Dorsolateral prefrontal cortex (tissue), 122 donors: ENCODE measurements at places on chromosomes 5 and 9.
A peak's percentile ranks its signal among the peaks of the same experiment; 100 is the strongest.

DNA sequence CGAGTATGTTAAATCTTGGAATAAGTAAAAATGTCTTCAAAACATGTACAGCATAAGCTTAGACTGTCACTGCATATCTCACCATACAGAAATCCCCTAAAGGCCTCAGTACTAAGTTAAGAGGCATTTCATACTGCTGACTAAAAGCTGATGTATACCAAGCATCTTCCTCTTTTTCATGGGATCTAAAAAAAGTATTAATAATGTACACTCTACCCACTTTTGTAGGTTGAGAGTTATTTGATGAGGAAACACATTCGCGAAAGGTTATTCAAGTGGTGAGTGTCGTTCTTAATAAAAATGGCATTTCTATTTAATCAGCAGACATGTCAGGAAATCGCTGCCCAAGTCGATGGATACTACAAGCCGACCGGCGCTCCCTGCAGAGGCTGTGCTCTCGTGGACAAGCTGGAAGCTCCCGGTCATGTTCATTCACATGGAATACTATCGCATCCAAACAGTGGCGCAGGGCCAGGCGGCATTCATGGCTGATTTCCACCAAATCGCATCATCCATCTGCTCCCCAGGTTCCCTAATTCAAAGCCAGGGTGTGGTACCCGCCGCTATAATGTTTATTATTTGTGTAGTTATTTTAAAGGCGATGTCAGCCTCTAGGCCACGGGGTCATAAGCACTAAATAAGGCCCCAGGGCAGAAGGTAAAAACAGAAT is 724 bp downstream of the SGTB start:
- DNase-seq, result peak; percentile 61

DNA sequence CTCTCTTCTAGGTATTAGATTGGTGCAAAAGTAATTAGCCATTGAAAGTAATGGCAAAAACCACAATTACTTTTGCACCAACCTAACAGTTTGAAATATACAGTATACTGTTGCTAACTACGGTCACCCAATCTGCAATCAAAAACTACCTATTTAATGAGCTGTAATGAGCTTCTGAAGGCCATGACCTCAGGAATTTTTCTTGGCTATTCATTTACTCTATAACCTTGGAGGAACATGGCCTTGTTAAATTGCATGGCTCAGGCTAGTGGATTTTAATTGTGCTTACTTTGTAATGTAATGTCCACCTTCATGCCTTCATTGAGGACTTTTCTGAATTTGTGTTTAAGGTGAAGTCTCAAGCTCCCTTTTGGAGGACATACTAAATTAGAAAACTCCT is 24.7 kb downstream of the DNAH5 start:
- no peak for DNase-seq

DNA sequence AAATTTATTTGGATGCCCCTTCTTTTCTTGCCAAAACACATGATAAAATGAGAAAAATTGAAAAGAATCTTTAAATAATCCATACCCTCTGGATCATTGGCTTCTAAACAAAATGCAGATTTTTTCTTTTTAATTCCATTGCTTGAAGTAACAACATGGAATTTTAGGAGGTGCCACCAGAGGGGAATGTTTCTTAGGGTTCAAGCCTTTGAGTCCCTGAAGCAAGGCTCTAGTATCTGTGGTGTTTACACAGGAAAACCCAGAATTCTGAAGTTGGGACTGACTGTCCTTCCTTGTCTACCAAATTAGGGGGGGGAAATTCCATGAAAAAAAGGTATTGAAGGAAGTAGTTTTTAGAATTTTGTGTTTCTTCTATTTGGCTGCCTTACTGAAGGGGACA is 69.4 kb downstream of the LMNB1 start:
- DNase-seq, result no peak

GRCh38 chr9:87862536-87863268 is 20.0 kb upstream of the SPATA31E1 start:
- no peak for DNase-seq

- no peak for DNase-seq
Measured at GRCh38 chr5:130289132-130290088, 385.1 kb downstream of the CHSY3 start.

GRCh38 chr5:153485641-153486040 is 4.8 kb upstream of the GRIA1 start:
- no peak for DNase-seq

DNA sequence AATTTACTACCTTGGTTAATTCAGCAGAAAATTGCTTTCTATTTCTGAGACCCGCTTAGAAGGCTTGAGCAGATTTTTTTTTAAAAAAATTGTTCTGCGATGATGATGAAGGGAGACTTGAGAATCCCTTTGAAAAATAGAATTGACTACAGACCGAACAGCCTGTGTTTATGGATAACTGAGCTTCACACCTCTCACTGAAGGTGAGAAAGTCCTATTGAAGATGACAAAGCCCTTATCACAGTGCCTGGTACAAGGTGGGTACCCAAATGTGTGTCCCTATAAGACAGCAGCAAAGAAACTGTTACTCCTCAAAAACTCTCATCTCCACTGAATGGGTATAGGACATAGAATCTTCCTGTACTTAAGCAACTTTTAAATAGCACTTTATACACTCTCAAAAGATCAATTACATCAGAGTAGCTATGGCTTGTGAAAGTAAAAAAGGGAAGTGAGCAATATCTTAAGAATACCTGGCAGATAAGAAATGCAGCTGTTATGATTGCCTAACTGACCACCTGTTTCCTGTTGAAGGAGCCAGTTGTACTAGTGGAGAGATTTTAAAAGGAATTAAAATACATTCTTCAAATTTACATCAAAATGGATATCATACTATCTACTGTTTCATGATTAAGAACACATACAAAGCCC is 419.7 kb downstream of the CHSY3 start:
- DNase-seq, result no peak

DNA sequence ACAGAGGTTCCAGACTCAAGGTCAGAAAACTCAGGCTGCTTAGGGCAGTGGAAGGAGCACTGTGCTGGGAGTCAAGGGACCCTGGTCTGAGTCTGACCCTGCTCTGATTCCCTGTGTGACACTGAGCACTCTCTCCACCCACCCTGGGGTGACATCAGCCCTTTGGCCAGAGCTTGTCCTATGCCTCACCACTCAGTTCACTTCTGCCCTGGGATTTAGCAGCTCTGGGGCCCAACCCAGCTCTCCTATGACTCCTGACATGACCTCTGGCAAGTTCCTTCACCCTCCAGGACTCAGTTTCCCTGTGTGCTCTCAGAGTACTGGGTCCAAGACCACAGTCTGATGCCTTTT is 63.9 kb downstream of the FAM114A2 start:
- no peak for DNase-seq

GRCh38 chr5:13944560-13945199 is at the start of gene DNAH5:
Gene DNAH5, minus strand, starts transcription at chr5:13944688. Its CDS starts 250 bp downstream, at chr5:13944438.
- no peak for DNase-seq

DNA sequence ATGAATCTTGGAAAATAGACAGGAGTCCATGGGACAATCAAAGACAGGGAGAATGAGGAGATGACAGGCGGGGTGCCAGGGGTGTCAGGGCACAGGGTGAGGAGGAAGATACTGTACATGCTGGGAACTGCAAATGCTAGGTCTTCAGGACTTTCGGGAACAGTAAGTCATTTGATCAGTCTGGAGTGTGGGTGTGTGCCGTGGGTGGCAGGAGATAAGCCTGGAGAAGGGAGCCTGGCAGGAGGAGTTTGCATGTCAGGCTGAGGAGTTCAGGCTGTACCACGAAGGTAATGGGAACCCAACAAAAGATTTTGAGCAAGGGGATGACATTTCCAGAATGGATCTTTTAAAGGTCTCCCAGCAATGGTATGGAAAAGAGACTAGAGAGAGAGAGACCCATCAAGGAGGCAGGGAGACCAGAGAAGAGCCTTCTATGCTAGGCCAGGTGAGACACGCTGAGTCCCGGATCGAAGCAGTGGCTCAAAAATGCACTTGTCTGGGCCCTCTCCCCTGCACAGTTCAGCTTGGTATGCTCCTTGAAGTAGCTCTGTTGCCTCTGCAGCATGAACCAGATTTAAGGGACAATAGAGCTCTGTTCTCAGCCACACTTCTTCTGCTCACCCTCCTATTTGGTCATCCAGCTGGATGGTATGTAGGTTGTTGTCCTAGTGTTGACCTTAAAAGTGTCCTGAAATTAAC is 77.0 kb upstream of the FER start:
- no peak for DNase-seq

GRCh38 chr9:134333874-134334581 is 7.8 kb downstream of the RXRA start:
- DNase-seq, result no peak

DNA sequence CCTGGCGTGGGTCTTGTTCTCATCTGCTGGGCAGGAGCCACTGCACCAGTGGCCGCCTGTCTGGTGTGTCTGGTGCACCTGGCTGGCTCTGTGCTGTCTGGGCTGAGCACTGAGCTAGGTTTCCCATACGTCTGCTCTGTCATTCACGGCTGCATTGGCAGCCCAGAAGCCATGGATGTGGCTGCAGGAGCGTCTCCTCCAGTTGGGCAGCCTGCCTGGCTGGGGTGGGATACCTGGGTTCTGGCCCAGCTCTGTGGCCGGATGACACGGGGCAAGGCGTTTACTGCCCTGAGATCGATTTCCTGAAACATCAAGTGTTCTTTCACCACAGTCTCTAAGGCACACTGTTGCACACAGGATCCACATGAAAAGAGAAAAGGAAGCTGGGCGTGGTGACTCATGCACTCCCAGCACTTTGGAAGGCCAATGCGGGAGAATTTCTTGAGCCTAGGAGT is 25.5 kb upstream of the SLC25A51 start:
- no peak for DNase-seq

GRCh38 chr5:45288746-45289145 is 407.4 kb downstream of the HCN1 start:
- DNase-seq, result no peak

DNA sequence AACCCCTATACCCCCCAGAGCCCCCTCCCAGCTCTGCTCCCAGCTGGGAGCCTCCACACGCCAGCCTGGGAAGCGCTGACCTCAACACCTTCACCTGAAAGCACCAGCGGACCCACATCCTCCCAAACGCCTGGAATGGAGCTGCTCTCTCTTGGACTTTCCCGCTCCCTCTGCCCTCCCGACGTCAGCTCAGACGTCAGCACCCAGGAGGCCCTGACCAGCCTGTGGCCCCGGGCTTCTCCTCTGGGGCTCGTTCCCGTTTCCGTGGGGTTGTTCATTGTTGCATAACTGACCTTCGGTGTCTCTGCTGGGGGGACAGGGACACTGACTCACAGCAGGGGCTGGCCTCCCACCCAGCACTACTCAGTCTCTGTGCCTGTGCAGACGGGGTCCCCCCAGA is 35.0 kb upstream of the SLC6A3 start:
- no peak for DNase-seq

DNA sequence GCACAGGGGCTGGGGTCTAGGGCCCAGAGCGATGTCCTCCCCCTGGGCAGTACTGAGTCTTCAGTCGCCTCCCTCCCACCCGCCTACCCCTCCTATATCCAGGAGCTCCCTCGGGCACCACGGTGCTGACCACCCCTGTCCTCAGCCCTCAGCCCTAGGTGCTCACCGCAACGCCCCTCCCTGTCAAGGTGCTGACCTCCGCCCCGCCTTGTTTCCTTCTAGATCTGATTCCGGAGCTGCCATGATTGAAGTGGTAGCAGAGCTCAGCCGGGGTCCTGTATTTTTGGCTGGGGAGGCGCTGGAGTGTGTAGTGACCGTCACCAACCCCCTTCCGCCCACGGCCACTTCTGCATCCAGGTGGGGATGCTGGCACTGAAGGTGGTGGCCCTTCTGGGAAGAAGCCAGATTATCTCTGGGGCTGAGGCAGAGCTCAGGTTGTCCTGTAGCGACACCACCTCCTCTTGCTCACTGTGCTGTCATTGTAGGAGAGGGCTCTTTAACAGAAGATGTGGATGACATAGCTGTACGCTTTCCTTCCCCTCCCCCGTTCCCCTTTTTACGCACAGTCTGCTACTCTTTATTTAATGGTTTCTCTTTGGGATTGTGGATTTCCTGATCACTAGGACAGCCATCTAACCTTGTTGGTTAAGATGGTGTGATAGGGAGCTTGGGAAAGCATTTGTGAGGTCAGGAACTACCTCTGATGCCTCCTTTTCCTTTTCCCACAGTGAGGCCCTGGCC is 598 bp downstream of the RGP1 start:
- DNase-seq, result peak; percentile 62

- no peak for DNase-seq
Measured at GRCh38 chr5:141681695-141682641, at the start of gene ARAP3. Gene ARAP3, minus strand, starts transcription at chr5:141682230. Its CDS starts 1,744 bp downstream, at chr5:141680486.

- DNase-seq, result no peak
Measured at GRCh38 chr5:126884269-126884819, 107.4 kb downstream of the LMNB1 start.

GRCh38 chr9:134440636-134441226 is 114.5 kb downstream of the RXRA start:
- DNase-seq, result no peak

- DNase-seq, result no peak
Measured at GRCh38 chr9:295576-295975, 80.9 kb downstream of the DOCK8 start.

GRCh38 chr5:134507452-134507851 is 18.0 kb upstream of the JADE2 start:
- no peak for DNase-seq
